CD4-positive, alpha-beta T cell treated with Interleukin-1 beta for 1 hour (primary cell): ENCODE measurements at places on chromosomes 13 and 19.

DNA sequence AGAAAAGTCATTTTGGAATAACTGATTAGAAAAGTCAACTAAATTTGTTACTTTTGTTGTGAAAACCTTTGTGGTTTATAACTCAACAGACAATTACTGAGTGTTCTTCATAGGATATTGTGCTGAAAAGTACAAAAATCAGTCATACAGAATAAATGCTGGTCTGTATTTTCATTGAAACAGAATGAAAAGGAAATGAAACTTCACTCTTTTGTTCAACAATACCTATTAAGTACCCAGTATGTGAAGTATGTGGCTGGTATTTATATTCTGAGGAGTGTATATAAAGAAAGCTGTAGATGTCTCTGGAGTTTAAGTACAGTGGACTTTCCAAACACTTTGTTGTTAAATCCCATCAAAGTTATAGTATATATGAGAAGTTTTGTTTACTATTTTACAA is 828.4 kb upstream of the ATXN8OS start:
- DNase-seq: no peak

DNA sequence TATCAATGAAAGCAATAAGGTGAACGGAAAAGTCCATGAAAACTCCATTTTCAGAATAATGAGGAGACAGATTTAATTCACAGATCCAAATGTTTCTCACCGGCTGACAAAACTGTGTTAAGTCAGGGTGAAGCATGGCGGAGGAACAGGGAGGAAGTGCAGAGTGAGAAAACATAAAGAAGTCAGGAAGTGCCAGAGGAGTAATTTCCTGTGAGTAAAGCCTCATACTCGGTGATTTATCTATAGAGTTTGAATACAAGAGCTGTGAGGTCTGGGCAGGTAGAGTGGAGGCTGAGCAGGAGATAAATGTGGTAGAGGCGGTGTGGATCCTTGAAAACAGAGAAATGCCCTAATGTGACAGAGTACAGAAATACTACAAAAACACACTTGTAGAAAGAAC is 11.4 kb downstream of the CARD8 start:
- peak; percentile 34 for DNase-seq

DNA sequence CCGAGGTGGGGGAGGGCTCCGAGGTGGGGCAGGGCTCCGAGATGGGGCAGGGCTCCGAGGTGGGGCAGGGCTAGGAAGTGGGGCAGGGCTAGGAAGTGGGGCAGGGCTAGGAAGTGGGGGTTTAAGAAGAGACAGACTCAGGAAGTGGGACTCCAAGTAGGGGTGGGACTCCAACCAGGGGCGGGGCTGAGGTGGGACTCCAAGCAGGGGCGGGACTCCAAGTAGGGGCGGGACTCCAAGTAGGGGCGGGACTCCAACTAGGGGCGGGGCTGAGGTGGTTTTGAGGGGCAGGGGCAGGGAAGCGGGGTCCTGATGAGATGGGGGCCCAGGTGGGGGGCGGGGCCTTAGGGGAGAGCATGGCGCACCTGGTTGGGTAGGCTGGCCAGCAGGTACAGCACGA is 13.6 kb downstream of the CFD start:
- peak; percentile 90 for DNase-seq

GRCh38 chr13:109144693-109145437 is 515.5 kb downstream of the MYO16 start:
- no peak for DNase-seq

- no peak for DNase-seq
These were observed 24.9 kb upstream of the GAS6 start for GRCh38 chr13:113888701-113889330.

DNA sequence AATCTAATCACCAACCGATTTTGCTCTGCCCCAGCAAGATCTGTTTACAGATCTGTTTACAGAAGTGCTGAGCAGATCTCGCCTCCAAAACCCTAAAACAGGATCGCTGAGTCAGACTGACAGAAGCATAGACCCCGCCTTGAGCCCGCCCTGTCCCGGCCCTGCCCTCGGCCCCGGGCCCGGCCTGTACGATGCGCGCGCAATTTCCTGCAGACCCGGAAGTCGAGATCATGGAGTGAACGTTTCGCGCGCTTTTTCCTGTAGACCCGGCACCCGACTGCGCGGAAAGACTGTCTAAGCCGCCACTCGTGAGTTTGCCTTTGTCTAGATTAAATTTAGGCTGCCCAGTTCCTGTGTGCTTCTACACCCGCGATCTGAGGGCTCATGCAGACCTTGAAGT is at the start of gene ZNF534:
Gene ZNF534, plus strand, starts transcription at position 212 of the 400 bp plus-strand sequence. CDS start 2,327 bp downstream, outside the sequence.
- DNase-seq: no peak
